NCI-H2081 (cell line): ENCODE measurements at places on chromosomes 4 and X.

GRCh38 chr4:186204103-186204559, 12.8 kb downstream of the CYP4V2 start:
- DNase-seq, result no peak

DNA sequence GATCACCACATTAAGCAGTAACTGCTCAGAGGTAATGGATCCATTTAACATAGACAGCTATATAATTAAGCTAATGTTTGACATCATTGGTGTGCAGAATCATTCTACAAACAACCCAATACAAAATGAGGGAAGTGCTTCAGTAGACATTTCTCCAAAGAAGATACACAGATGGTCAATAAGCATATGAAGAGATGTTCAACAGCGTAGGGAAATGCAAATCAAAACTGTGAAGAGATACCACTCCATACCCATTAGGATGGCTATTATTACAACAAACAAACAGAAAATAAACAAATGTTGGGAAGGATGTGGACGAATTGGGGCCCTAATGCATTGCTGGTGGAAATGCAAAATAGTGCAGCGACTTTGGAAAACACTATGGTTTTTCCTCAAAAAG, 294.6 kb downstream of the ANK2 start:
- no peak for DNase-seq

- DNase-seq, result peak; percentile 64
These were observed 139.2 kb downstream of the NWD2 start for GRCh38 chr4:37383579-37384229.

- DNase-seq, result no peak
These were observed 5.3 kb downstream of the KIT start for GRCh38 chr4:54662901-54663585.

GRCh38 chrX:6134255-6134654, 94.4 kb downstream of the NLGN4X start:
- DNase-seq, result no peak

GRCh38 chr4:176363072-176363471, 43.3 kb downstream of the SPCS3 start:
- no peak for DNase-seq

DNA sequence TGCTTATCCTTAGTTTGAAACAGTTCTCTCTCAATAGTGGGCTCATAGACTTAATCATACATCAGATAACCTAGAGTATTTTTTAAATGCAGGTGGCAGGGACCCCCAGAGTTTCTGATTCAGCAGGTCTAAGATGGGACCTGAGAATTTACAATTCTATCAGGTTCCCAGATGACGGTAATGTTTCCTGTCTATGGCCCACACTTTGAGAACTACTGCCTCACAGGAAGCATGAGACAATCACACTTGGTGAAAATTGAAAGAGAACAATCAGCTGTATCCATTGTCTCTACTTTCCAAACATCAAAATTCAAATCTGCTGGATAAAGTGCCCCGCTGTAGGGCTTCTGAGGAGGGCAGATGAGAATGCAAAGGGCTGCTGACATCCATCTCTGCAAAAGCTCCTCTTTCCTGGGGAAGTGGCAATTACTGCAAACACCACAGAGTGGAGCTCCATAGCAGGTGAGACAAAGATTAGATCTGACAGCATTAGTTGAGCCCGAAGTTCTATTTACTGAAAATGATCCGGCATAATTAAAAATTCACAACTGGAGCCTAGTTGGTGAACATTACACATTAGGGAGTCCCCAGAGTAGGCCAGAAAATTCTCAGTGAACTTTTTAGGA, 187.8 kb upstream of the MBNL3 start:
- peak; percentile 1 for DNase-seq

- no peak for DNase-seq
These were observed 108.3 kb downstream of the QRFPR start for GRCh38 chr4:121272526-121272925.

- DNase-seq, result no peak
These were observed 133.1 kb downstream of the KDR start for GRCh38 chr4:54992266-54992665.

DNA sequence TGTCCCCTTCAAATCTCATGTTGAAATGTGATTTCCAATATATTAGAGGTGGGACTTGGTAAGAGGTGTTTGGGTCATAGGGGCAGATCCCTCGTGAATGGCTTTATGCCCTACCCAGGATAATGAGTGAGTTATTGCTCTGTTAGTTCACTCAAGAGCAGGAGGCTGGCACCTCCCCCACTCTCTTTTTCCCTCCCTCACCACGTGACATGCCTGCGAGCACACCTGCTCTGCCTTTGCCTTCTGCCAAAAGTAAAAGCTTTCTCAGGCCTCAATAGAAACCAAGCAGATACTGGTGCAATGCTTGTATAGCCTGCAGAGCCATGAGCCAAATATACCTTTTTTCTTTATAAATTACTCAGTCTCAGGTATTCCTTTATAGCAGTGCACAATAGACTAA, 286.3 kb upstream of the UGT8 start:
- DNase-seq, result no peak

- no peak for DNase-seq
These were observed 68.8 kb downstream of the FBXW7 start for GRCh38 chr4:152467101-152467500.

GRCh38 chrX:30888526-30889146, 418 bp downstream of the TAB3 start:
- DNase-seq, result no peak

DNA sequence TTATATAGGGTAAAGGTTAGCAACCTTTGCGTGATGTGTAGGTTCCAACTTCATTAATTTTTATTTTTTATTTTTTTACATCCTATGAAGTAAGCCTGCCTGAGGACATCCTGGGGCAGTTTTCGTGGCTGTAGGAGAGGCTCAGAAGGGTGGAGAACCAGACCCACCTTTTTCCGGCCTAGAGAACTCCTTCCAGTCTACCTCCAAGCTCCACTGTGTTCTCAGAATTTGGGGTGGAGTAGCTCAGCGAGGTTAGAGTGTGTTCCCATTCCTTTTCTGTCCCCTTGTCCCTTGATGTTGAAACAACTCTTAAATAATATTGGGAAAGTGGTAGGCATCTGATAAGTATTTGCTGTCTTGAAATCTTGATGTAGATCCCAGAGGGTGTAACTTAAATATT, 32.4 kb downstream of the MTHFD2L start:
- no peak for DNase-seq

- no peak for DNase-seq
These were observed 246.0 kb downstream of the FBXW7 start for GRCh38 chr4:152289941-152290340.

DNA sequence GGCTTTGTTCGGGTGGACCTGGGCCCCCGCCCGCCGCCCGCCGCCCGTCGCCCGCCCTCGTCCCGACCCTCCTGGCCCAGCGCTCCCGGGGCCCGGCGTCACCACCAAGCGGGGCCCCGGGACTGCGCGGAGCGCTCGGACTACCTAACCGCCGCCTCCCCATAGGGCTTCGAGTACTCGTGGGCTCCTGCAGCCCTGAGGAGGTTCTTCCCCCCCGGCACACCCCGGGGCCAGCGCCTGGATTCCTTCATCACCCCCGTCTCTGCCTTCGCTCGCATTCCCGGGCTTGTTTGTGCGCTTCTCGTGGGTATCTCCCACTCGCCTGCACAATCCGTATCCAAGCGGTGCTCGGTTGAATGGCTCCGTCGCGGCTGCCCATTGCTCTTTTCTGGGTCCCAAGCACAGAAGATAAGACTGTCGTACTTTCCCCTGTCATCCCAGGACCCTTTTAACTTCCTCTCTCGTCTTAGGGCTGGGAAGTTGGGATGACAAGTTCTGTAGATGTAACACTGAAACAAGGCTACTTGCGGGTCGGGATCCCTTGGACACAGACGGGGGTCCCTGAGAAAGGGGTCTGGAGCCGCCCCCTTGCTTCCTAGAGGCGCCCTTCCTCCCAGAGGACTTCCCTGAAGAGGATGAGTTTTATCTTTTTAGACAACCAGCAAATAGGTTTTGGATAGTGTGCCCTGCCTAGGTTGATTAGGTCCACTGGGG, 565 bp downstream of the MOB1B start:
- no peak for DNase-seq
